Fibroblast of lung (primary cell): ENCODE measurements at places on chromosomes 11 and 22. TPM values are rescaled to one million over a fixed set of nuclear protein-coding genes. Genes with fewer than 3 reads are reported as not detected.

- no peak for DNase-seq
- H3K4me3 ChIP-seq = no peak overlapping the region
- H3K36me3 ChIP-seq = no peaks in the 10 kb centered on the region
These were observed 10.7 kb downstream of the NDUFV1 start for GRCh38 chr11:67617243-67617953.

SLN gene
- not detected in 2 replicates for polyA plus RNA-seq

SELENOH gene
- 69.6 and 73.3 TPM in 2 replicates for polyA plus RNA-seq

- peak; percentile 53 for DNase-seq
- peak overlapping the region; percentile 92 for H3K27ac ChIP-seq
- H3K36me3 ChIP-seq = no peaks in the 10 kb centered on the region
- no peaks in the 10 kb centered on the region for H3K4me1 ChIP-seq
These were observed 728 bp downstream of the DCUN1D5 start for GRCh38 chr11:103091064-103091800.

C11orf97 gene
- not detected in 2 replicates for polyA plus RNA-seq

DNA sequence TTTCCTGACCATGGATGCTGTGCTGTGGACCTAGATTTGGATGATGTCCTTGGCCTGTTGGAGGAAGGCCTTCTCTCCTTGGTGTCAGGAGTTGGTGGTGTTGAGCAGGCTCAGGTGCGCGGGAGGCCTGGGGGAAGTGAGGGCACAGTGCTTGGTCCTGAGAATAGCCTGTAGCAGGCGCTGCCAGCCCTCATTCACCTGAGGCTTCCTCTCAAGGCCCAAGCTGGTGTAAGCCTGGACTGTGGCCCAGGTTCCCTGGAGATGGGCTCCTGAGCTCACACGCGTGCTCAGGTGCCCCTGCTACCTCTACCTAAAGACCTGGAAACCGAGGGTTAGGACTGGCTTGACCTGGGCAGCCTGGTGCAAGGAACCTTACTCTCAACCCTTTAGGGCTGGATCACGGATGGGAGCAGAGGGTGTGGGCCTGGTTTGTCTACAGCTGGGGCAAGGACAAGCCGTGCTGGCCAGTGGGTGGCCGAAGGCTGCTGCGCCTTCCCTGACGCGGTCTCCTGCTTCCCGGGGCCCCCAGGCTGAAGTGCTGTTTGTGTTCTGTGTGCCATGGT, 7.8 kb upstream of the GRAMD4 start:
- no peak overlapping the region for H3K27ac ChIP-seq
- no peak overlapping the region for H3K4me3 ChIP-seq
- no peaks in the 10 kb centered on the region for H3K27me3 ChIP-seq
- no peaks in the 10 kb centered on the region for H3K36me3 ChIP-seq
- no peaks in the 10 kb centered on the region for H3K4me1 ChIP-seq

SCO2 gene
- polyA plus RNA-seq = 0.42 and 0.66 TPM in 2 replicates

DNA sequence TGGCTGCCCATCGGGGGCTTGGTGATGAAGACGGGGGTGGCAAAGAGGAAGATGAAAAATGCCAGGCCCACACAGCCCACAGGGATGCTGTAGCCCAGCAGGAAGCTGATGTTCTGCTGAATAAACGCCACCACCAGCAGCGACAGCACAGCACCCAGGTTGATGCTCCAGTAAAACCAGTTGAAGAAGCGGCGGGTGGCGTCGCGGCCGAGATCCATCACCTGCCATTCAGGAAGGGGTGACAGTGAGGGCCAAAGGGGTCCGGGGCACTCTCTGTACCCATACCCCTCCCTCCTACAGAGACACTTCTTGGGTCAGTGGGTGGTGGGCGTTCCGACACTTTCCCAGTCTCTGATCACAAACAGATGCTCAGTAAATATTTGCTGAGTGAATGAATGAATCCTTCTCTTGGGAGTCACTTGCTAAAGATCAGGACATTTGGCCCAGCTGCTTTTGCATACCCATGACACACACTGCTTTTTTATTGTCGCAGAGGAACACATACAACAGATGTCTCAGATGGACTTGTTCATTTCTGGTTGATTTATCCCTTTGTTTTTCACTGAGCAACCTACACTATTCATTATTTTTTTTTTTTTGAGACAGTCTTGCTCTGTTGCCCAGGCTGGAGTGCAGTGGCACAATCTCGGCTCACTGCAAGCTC, 5.2 kb downstream of the SLC15A3 start:
- peaks cover 2% of the 10 kb centered on the region for H3K4me1 ChIP-seq
- DNase-seq = no peak
- no peaks in the 10 kb centered on the region for H3K27me3 ChIP-seq
- H3K27ac ChIP-seq = no peak overlapping the region

GRCh38 chr11:100674212-100674611, 12.9 kb upstream of the ARHGAP42 start:
- no peak overlapping the region for H3K27ac ChIP-seq
- peaks cover 2% of the 10 kb centered on the region for H3K4me1 ChIP-seq
- peak; percentile 93 for DNase-seq
- H3K4me3 ChIP-seq = no peak overlapping the region

TP53AIP1 gene
- polyA plus RNA-seq = not detected in 2 replicates

LIMK2 gene
- 3.4 and 4.0 TPM in 2 replicates for polyA plus RNA-seq

DNA sequence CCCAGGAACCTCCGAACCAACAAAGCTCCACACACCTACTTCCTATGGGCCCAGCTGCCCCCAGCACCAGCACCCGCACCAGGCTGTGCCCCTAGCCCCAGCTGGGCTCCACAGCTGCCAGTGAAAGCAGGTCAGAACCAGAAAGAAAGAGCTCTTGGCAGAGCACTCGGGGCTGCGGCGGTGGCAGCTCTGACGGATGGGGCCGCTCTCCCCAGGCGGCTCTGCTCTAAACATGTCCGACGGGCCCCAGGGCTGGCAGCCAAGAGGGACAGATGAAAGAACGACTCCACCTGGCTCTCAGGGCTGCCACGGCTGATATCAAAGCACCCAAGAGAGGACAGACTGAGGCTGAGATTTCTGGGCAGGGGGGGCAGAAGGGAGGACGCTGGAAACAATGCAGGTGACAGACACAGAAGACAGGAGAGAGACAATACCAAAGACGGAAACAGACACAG, 25.7 kb downstream of the LRFN4 start:
- H3K4me3 ChIP-seq = no peak overlapping the region
- H3K4me1 ChIP-seq = peaks cover 17% of the 10 kb centered on the region
- H3K27me3 ChIP-seq = no peaks in the 10 kb centered on the region
- peak; percentile 24 for DNase-seq
- no peak overlapping the region for H3K27ac ChIP-seq

DNA sequence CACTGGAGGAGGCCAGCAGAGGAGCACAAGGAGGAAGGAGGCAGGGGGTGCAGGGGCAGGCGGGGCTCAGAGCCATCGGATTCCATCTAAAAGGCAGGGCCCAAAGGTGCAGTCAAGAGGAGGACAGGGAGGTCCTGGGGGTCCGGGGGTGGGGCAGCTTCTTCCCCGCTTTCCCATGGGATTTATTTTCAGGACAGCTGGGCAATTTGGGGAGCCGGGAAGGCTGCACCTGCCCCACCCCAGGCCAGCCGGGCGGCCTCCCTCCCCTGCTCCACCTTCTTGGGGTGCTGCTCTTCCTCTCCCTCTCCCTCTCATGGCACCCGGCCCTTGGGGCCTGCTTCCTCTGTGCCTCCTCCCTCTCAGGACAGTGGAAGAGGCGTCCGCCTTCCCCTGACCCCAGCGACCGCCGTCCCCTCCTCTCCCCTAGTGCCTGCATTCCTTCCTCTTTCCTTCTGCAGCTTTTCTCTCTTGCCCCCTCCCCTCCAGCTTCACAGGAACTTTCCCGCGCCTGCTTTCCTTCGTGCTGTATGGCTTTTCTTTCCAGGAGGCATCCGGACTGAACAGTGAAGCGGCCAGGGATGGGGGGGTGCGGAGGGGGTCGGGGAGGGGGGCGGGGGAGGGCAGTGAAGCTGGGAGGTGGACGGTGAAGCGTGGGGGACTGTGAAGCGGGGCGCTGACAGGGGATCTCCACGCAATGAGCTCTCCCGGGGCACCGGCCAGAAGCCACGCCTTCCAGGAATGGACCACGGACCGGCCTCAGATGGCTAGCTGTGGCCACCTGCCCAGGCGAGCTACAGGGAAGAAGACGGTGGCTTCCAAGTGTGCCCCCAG, 26.9 kb downstream of the APOBEC3H start:
- H3K27ac ChIP-seq = no peak overlapping the region
- peaks cover 4% of the 10 kb centered on the region for H3K27me3 ChIP-seq
- DNase-seq = no peak
- H3K4me1 ChIP-seq = no peaks in the 10 kb centered on the region
- no peak overlapping the region for H3K4me3 ChIP-seq

FAM227A gene
- 0.19 and 0.69 TPM in 2 replicates for polyA plus RNA-seq

DNA sequence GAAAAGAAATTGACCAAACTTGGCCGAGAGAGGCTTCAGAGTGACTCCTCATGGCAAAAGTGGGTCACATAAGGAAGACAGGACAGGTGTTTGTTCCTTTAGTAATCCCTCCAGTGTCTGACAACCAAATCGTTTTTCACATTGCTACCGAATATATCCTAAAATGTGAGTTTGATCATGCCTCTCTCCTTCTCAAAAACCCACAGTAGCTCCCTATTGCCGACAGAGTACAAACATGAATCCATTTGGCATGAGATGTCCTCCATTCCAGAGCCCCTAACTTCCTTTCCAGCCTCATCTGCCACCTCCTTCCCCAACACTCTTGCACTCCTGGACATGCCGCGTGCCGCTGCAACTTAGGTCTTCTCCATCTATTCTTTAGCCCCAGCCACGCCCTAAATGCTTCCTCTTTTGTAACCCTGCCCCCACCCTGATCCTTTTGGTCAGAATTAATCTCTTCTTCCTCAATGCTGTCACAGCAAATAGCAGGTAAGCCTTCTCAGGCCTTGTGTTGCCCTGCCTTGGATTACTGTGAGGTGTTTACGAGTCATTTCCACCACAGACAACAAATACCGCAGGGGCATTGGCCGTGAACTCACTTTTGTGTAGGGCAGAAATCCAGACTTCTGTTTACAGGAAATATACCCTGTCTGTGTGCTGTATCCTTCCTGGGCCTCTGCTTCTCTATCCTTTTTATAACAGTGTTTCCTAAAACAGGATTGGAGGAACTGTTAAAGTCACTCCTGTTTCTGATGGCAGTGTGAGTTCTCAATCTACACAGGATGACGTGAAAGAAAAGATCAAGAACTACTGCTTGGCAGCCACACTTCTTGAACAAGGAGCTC, 66.0 kb upstream of the FTH1 start:
- no peaks in the 10 kb centered on the region for H3K4me1 ChIP-seq
- H3K36me3 ChIP-seq = no peaks in the 10 kb centered on the region
- DNase-seq = no peak
- H3K27ac ChIP-seq = no peak overlapping the region
- no peak overlapping the region for H3K4me3 ChIP-seq

DNA sequence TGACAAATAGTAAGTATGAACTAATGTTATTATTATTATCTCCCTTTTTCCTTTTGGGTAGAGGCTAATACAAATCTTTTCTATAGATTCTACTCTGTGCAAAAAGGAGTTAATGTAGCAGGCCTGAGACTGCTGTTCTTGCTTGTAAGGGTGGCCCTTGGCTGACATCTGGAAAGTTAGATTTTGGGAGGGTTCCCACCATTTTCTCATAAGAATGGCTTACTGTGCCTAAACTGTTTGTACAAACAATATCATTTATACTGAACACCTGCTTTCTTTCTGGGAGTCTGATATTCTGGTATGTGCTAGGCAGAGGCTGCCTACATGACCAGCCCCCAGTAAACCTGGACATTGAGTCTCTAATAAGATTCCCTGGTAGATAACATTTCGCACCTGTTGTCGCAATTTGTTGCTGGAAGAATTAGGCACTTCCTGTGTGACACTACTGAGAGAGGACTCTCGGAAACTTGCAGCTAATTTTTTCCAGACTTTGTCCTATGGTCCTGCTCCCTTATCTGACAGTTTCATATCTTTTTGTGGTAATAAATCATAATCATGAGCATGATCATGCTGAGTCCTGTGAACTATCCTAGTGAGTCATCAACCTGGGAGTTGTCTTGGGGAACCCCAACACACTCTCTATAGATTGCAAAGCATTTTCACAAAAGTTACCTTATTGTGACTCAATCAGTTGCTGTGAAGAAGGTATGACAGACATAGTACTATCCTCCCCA, 257.7 kb upstream of the CCDC90B start:
- H3K27me3 ChIP-seq = no peaks in the 10 kb centered on the region
- peaks cover 2% of the 10 kb centered on the region for H3K4me1 ChIP-seq
- DNase-seq = no peak
- no peak overlapping the region for H3K4me3 ChIP-seq
- no peak overlapping the region for H3K27ac ChIP-seq

SCUBE1 gene
- not detected in 2 replicates for polyA plus RNA-seq

DNA sequence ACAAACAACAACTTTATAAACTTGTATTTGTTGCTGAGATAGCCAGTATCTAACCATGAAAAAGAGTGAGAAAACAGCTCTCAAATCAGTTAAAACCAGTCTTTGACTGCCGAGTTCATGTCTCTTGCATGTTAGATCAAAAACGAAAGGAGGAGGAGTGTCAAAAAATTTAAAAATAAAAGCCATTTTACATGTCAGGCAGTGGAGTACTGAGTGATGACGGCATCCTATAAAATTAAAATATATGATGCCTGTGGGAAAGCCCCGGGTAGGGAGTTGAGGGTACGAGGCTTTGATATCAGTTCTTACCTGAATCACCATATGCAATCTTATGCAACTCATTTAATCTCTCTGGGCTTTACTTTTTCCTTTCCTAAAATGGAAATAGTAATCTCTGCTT, 117.3 kb downstream of the ETS1 start:
- H3K4me3 ChIP-seq = no peak overlapping the region
- H3K4me1 ChIP-seq = peaks cover 74% of the 10 kb centered on the region
- DNase-seq = no peak
- peak overlapping the region; percentile 95 for H3K27ac ChIP-seq
- H3K27me3 ChIP-seq = no peaks in the 10 kb centered on the region

GRCh38 chr22:31244046-31244942, 32.2 kb downstream of the LIMK2 start:
- no peaks in the 10 kb centered on the region for H3K36me3 ChIP-seq
- H3K4me1 ChIP-seq = peaks cover 19% of the 10 kb centered on the region
- no peak overlapping the region for H3K27ac ChIP-seq
- no peak overlapping the region for H3K4me3 ChIP-seq
- DNase-seq = peak; percentile 61

DNA sequence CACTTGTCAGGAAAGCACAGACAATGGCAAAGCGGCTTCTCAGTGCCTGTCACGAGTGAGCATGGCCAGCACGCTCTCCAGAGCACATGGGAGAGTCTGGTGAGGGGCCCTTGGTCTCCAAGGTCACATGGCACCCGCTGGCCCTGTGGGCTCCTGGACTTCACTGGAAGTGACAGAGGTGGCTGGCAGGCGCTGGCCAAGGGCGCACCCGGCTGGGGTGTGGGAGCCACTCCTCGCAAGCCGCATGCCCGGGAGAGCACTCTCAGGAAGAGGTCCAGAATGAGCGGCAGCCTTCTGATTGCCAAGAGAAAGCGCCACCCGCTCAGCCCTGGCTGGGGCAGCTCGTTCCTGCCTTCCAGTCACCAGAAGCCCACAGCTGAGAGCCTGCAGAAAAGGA, 17.1 kb upstream of the MOB2 start:
- H3K36me3 ChIP-seq = no peaks in the 10 kb centered on the region
- no peaks in the 10 kb centered on the region for H3K27me3 ChIP-seq
- no peak overlapping the region for H3K27ac ChIP-seq
- H3K4me3 ChIP-seq = no peak overlapping the region
- no peak for DNase-seq

- no peaks in the 10 kb centered on the region for H3K27me3 ChIP-seq
- no peak overlapping the region for H3K27ac ChIP-seq
- no peak for DNase-seq
- H3K36me3 ChIP-seq = no peaks in the 10 kb centered on the region
- peak overlapping the region; percentile 90 for H3K4me3 ChIP-seq
These were observed 1.3 kb downstream of the SPTY2D1 start for GRCh38 chr11:18632841-18633240.

- H3K27ac ChIP-seq = no peak overlapping the region
- H3K27me3 ChIP-seq = no peaks in the 10 kb centered on the region
- DNase-seq = no peak
- H3K4me1 ChIP-seq = no peaks in the 10 kb centered on the region
- H3K36me3 ChIP-seq = no peaks in the 10 kb centered on the region
These were observed 607.9 kb downstream of the NTM start for GRCh38 chr11:131978351-131978750.
